ENCODE measurements at places on chromosomes 7 and 10. TPM values are rescaled to one million over a fixed set of nuclear protein-coding genes. Genes with fewer than 3 reads are reported as not detected.

The EMX2 gene
- total RNA-seq, result not detected

The SORBS1 gene
- 0.16 TPM for total RNA-seq

The TBX20 gene
- not detected for total RNA-seq

The TLL2 gene
- under 0.01 TPM for total RNA-seq

The VGF gene
- not detected for total RNA-seq

The ARF5 gene
- 124 TPM for total RNA-seq

The C7orf57 gene
- not detected for total RNA-seq

The MCM10 gene
- 0.34 TPM for total RNA-seq

The HKDC1 gene
- 0.77 TPM for total RNA-seq

The ODAD2 gene
- under 0.01 TPM for total RNA-seq

The ANK3 gene
- total RNA-seq, result 3.2 TPM

The EVX1 gene
- not detected for total RNA-seq

The ZNF467 gene
- 0.95 TPM for total RNA-seq

The EPO gene
- not detected for total RNA-seq

The LAMB1 gene
- 684 TPM for total RNA-seq

The FKBP6 gene
- not detected for total RNA-seq

The VAX1 gene
- total RNA-seq, result not detected

The JAKMIP3 gene
- total RNA-seq, result 0.16 TPM

The ALDH18A1 gene
- total RNA-seq, result 77.4 TPM

The CWF19L1 gene
- 15.1 TPM for total RNA-seq

The PAXIP1 gene
- 4.3 TPM for total RNA-seq

The PILRA gene
- 0.26 TPM for total RNA-seq

The ANXA8L1 gene
- 0.17 TPM for total RNA-seq

The ABLIM1 gene
- 0.94 TPM for total RNA-seq

The CLCN1 gene
- not detected for total RNA-seq

The COL28A1 gene
- 0.16 TPM for total RNA-seq

The GIMAP8 gene
- under 0.01 TPM for total RNA-seq

The LIPJ gene
- 0.16 TPM for total RNA-seq

The OPALIN gene
- total RNA-seq, result not detected

The GPR146 gene
- 2.4 TPM for total RNA-seq

The SPDYE6 gene
- total RNA-seq, result not detected

The UNCX gene
- total RNA-seq, result not detected

The LLCFC1 gene
- total RNA-seq, result not detected

The FUOM gene
- total RNA-seq, result 11.0 TPM

Data from bronchial smooth muscle cell (primary cell).